Glutamatergic neuron (in vitro differentiated cells): ENCODE measurements at places on chromosomes 16 and 17. TPM values are rescaled to one million over a fixed set of nuclear protein-coding genes. Genes with fewer than 3 reads are reported as not detected.

DNA sequence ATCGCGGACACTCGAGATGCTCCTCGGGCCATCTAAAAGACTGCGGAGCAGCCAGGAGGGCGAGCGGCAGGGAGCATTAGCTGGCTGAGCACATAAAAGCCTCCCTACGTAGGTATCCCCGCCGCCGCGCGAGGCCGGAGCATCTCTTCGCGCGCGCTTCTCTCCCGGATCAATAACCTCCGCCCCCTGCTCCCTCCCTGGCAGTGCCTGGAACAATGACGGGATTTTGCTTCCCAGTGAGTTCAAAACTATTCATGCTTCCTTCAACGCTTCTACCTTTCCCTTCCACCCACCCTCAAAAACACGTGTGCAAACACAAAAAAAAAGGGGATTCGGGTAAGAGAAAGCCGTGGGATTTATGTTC, 984 bp downstream of the CENPV start:
- DNase-seq, result peak; percentile 88

DNA sequence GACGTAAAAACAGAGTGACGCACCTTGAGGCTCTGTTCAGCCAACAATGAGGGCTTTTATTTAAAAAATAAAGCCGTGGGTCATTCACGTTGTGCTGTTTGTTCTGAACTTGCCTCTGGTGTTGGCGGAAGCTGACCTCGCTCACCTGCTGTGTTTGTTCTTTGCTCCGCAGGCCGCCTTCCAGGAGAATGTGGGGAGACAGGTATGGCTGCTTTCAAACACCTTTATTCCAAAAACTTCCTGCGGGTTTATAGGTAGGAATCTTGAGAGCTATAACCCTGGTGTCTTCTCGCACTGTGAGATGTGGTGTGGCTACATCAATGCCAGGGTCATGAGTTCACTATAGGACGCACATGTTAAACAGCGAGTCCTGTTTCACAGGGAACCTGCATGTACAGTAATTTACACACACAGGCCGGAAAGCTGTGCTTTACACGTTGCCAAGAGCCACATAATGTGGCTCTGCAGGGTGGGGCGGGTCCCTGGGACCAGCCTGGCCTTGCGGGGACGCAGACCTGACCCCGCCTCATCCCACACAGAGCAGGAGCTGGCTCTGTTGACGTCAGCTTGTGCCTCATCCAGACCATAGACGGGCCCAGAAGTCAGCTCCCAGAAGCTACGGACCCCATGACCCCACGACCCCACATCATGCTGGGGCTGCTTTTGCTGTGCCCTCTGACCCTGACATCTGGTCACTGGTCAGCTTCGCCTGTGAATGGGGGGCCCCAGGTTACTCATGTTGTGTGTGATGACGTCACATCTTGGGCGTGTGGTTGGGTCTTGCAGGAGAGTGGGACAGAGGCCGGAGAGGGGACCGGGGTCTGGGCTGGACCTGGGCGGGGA, 49.9 kb upstream of the ZNF750 start:
- no peak for DNase-seq

DNA sequence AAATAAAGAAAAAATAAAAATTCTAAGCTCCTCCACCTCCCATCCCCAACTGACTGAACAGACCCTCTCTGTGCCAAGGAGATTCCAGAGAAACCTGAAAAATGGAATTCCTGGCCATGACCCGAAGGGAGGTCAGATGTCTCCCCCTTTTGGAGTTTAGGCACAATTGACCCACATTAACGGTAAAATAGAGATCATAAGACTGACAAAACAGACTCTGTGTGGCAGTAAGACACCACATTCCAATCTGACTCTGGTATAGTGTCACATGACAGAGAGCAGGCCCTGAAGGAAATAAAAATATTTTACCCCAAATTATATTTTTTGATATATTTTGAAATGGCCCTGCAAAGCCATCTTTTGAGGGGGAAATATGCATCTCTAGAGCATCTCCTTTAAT, 115.1 kb upstream of the ZKSCAN2 start:
- no peak for DNase-seq

- DNase-seq, result no peak
Measured at GRCh38 chr16:88424587-88425235, 28.4 kb upstream of the ZFPM1 start.

GRCh38 chr16:66681676-66682075, 14.9 kb downstream of the CMTM4 start:
- no peak for DNase-seq

- DNase-seq, result peak; percentile 67
Measured at GRCh38 chr16:85126705-85127378, 14.6 kb upstream of the CIBAR2 start.

GRCh38 chr17:33038740-33039139, 47.1 kb downstream of the SPACA3 start:
- DNase-seq, result peak; percentile 76

- no peak for DNase-seq
Measured at GRCh38 chr16:48383877-48384519, 1.2 kb downstream of the SIAH1 start.

DNA sequence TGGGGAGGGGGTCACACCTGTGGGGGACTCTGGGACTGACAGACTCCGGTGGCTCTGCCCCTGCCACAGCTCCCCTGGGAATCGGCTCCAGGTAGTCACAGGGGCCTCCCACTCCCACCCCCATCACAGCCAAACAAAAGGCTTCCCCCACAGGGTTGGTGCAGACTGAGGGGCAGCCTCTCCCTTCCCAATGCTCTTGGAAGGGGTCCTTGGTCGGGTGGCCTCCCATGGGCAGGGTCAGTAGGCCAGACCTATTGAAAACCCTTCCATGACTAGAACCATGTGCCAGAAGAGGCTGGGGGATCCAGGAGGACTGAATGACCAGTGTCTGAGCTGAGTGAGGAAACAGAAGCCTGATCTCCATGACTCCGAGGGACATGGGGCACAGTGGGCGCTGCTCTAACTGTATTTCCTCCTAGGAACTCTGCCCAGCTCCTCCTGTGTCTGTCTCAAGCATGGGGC, 28.6 kb downstream of the TK2 start:
- no peak for DNase-seq

- no peak for DNase-seq
Measured at GRCh38 chr17:46758614-46759013, 59.9 kb downstream of the WNT3 start.

DNA sequence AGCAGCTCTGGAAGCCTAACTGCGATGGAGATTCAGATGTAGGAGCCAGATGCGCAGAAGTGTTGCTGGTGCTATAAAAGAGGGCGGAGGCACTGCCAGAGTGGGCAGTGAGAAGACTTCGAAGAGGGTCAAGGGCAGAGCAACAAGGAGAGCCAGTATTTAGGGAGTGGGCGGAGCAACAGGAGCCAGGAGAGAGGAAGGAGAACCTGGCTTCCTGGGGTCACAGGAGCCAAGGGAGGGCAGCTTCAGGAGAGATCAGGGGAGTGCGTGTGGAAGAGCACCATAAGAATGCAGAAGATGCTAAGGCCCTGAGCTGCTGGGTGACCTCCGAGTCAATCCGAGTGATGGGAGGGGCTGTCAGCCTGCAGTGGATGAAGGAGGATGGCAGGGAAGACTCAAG, 14.4 kb upstream of the MRPS23 start:
- DNase-seq, result no peak

- peak; percentile 20 for DNase-seq
Measured at GRCh38 chr16:49499869-49500610, 126.4 kb downstream of the C16orf78 start.

GRCh38 chr17:7897773-7898172, 9.2 kb downstream of the CHD3 start:
- no peak for DNase-seq

- no peak for DNase-seq
Measured at GRCh38 chr17:79223953-79224352, 149.3 kb downstream of the ENGASE start.

GNGT2 gene
- total RNA-seq, result not detected

RAB37 gene
- total RNA-seq, result 2.1 TPM

HBQ1 gene
- 1.5 TPM for total RNA-seq

CCL1 gene
- total RNA-seq, result not detected

KRT31 gene
- total RNA-seq, result not detected
